RWPE2 (cell line): ENCODE measurements at places on chromosomes 16 and 17.
A peak's percentile ranks its signal among the peaks of the same experiment; 100 is the strongest.

DNA sequence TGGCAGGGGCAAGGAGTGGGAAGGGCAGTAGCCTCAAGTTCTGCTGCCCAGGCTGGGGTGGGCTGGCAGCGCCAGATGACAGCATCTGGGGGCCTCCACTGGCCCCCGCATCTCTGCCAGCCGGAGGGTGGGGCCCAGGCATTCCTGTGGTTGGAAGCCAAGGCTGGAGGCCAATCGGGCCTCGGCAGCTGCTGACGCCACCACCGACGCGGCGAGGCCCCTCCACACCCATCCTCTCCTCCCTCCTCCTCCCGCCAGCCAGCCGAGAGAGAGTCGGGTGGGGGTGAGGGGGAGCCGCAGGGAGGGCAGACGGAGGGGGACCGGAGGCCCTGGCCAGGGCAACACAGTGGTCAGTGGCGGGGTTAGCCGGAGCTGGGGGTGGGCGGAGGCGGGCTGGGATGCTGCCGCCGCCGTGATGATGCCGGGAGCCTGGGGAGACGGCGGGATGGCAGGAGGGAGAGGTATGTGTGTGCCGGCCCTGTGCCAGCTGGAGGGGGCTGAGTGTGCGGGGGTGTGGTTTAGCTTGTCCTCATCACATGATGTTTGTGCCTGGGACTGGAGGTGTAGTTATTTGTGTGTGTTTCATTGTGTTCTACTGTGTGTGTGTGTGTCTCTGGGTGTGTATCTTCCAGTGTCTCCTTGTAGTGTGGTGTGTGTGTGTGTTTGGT lies 36.6 kb downstream of the ARHGAP23 start:
- peaks cover 85% of the 10 kb centered on the region for H3K36me3 ChIP-seq
- H3K27me3 ChIP-seq: no peaks in the 10 kb centered on the region
- peak overlapping the region; percentile 71 for H3K27ac ChIP-seq
- DNase-seq: peak; percentile 90
- peaks cover 14% of the 10 kb centered on the region for H3K4me1 ChIP-seq

GRCh38 chr17:16477255-16477654 lies 14.7 kb downstream of the LRRC75A start:
- peaks cover 9% of the 10 kb centered on the region for H3K4me1 ChIP-seq
- H3K27ac ChIP-seq: peak overlapping the region; percentile 37
- H3K36me3 ChIP-seq: no peaks in the 10 kb centered on the region
- no peak overlapping the region for H3K4me3 ChIP-seq
- no peaks in the 10 kb centered on the region for H3K27me3 ChIP-seq
- no peak for DNase-seq

DNA sequence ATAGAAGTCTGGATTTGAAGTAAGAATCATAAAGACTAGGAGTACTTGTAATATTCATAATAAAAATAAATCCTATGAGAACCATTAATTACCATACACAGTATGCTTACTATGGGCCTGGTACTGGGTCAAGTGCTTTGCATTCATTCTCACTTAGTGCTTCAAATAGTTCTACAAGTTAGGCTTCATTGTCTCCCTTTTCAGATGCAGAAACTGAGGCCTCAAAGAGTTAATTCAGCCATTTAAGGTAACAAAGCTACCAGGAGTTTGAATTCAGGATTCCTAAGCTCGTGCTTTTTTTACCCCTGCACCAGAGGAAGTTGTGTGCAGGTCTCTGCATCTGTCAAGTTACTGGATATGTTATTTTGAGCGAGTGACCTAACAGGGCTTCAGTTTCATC lies 1098.4 kb upstream of the EEF2KMT start:
- no peaks in the 10 kb centered on the region for H3K27me3 ChIP-seq
- no peaks in the 10 kb centered on the region for H3K36me3 ChIP-seq
- H3K4me1 ChIP-seq: no peaks in the 10 kb centered on the region
- H3K27ac ChIP-seq: no peak overlapping the region

GRCh38 chr17:74336307-74336706 lies 10.3 kb downstream of the KIF19 start:
- DNase-seq: no peak
- no peak overlapping the region for H3K4me3 ChIP-seq
- no peaks in the 10 kb centered on the region for H3K36me3 ChIP-seq
- no peak overlapping the region for H3K27ac ChIP-seq
- no peaks in the 10 kb centered on the region for H3K4me1 ChIP-seq
- H3K27me3 ChIP-seq: no peaks in the 10 kb centered on the region

GRCh38 chr17:60792250-60792898 lies 114.7 kb downstream of the BCAS3 start:
- H3K4me1 ChIP-seq: no peaks in the 10 kb centered on the region
- H3K36me3 ChIP-seq: no peaks in the 10 kb centered on the region
- DNase-seq: no peak
- no peak overlapping the region for H3K4me3 ChIP-seq

- H3K36me3 ChIP-seq: no peaks in the 10 kb centered on the region
- H3K4me1 ChIP-seq: no peaks in the 10 kb centered on the region
- no peak for DNase-seq
- H3K27ac ChIP-seq: no peak overlapping the region
- no peak overlapping the region for H3K4me3 ChIP-seq
- H3K27me3 ChIP-seq: peaks cover 7% of the 10 kb centered on the region
These were observed 307.5 kb upstream of the SALL1 start for GRCh38 chr16:51458356-51459140.

- no peak overlapping the region for H3K27ac ChIP-seq
- H3K4me3 ChIP-seq: no peak overlapping the region
- peaks cover 89% of the 10 kb centered on the region for H3K36me3 ChIP-seq
These were observed 15.2 kb upstream of the ADGRG3 start for GRCh38 chr16:57652695-57653471.

DNA sequence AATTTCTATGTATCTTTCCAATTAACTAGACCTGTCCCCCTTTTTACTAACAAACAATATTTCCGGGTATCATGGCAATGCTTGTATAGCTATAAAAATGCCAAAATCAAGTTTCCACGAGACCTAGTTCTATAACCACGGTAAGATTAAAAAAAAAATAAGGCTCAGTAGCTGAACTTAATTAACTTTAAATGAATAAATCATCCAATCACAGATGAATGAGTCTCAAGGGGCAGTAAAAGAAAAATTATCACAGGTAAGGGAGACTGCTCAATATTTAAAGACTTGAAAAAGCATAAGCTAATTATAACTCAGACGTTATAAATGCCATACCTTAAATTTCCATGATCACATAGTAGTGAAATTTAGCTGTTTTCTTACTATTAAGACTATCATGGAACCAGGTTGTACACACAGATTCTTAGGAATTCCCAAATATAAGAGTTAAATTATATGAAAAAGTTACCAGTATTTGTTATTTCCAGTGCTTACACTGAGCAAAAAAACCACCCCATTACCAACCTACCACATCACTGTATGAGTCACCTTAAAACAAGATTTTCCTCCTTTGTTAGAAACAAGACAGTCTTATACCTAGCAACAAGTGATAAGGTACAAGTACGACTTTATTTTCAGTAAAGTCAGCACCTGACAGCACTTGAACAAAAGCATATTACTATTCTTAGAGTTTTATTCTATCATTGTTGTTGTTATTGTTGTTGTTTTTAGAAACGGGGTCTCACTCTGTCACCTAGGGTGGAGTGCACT lies 20.6 kb downstream of the SSH2 start:
- H3K4me1 ChIP-seq: peaks cover 8% of the 10 kb centered on the region
- no peaks in the 10 kb centered on the region for H3K27me3 ChIP-seq
- no peaks in the 10 kb centered on the region for H3K36me3 ChIP-seq
- no peak overlapping the region for H3K27ac ChIP-seq
- no peak overlapping the region for H3K4me3 ChIP-seq
- no peak for DNase-seq

DNA sequence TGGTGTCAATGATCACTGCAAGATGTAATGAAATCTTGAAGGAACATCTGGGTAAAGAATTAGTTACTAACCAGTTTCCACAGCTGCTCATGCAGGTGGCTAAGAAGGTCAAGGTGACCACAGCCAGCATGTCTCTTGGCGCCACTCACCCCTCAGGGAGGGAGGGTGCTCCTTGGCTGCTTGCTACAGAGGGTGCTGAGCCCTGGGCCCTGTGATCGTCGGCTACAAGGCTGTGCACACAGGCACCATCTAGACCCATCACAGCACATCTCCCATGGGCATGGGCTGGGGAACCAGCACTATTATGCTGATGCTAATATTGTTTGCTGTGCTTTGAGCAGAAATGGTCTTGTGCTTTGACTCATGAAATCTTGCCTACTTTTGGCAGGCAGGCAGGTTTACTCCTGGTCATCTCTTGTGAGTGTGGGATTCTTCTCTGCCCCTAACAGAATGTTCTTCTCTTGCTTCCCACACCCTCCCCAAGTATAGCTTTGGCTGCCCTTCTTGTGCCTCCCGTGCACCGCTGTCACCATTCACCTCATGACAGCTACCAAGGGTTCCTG lies 36.4 kb downstream of the TXNDC11 start:
- no peak overlapping the region for H3K4me3 ChIP-seq
- H3K27me3 ChIP-seq: no peaks in the 10 kb centered on the region
- H3K4me1 ChIP-seq: no peaks in the 10 kb centered on the region
- peaks cover 67% of the 10 kb centered on the region for H3K36me3 ChIP-seq
- no peak overlapping the region for H3K27ac ChIP-seq

- H3K4me1 ChIP-seq: peaks cover 8% of the 10 kb centered on the region
- H3K4me3 ChIP-seq: no peak overlapping the region
- no peaks in the 10 kb centered on the region for H3K27me3 ChIP-seq
These were observed 393.9 kb upstream of the SALL1 start for GRCh38 chr16:51544851-51545467.

DNA sequence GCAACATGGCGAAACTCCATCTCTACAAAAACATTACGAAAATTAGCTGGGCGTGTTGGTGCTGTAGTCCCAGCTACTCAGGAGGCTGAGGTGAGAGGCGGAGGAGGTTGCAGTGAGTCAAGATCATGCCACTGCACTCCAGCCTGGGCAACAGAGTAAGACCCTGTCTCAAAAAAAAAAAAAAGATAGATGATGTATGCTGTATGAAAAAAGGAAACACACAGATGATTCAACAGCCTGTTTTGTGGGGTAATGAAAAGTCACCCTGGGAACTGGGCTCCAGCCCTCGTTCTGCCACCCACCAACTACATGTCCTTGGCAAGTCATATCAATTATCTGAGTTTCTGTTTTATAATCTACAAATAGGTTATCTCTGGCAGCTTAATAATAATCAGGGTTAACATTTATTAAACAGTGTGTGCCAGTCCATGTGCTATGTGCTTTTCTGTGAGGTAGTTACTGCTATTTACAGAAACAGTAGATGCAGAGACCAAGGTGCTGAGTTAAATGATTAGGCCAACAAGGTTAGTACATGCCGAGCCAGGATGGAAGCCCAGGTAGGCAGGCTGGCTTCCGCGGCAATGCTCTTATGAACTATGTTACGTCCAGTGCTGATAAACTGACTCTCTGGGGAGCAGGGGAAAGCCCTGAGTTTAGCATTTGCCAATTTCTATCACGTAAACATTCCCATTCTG lies 1.1 kb downstream of the G6PC1 start:
- H3K27ac ChIP-seq: no peak overlapping the region
- H3K4me3 ChIP-seq: no peak overlapping the region
- H3K36me3 ChIP-seq: no peaks in the 10 kb centered on the region
- no peak for DNase-seq
- H3K4me1 ChIP-seq: no peaks in the 10 kb centered on the region

DNA sequence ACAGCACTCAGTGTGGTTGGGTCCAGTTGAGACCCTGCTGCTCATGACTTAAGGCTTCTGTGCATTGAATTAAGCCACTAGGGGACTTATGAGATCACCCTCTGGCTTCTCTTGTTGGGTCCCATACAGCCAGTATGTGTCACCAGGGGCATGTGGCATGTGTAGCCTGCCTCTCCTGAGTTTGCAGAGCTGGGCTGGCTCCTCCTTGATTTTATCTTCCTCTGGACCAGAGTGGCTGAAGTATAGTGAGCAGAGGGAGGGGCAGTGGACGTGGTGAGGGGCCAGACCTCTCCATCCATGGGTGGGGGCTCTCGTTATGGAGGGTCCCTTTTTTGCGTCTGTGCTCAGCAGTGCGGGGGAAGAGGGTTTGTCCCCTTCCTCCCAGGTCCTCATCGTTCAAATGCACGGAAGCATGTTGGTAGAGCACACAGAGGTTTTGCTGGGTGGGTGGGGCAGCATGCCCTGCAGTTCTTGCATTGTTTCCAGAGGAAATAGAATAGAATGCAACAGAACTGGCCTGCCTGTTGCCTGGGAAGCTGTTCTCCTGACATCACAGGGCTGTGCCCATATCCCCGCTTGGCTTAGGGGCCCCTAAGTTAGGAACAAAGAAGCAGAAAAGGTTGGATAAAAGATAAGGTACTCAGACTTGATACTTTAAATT lies 77.4 kb downstream of the SPECC1 start:
- H3K4me3 ChIP-seq: no peak overlapping the region
- H3K4me1 ChIP-seq: no peaks in the 10 kb centered on the region
- H3K27ac ChIP-seq: no peak overlapping the region

DNA sequence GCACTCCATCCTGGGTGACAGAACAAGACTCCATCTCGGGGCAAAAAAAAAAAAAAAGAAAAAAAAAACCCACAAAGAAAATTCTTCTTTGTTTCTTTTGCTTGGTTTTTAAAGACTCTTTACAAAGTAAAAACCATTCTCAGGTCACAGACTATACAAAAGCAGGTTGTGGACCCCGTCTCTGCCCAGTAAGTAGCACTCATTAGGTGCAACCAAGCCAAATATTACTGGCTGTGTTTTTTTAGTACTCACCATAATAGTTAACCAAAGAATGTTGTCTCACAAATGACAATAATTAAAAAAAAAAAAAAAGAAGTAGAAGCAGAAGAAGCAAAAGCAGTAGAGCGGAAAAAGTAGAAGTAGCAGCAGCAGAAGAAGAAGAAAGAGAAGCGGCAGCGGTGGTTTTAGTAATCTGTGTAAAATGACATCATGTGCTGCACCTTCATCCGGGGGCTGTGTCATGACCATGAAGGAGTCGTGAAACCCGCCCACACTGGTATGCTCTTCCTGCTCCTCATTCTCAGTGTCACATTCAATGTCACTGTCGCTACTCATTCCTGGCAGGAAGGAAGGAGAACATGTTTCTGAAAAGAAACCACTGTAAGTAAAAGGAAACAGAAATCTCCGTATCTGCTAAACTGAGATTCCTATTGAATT lies 105.4 kb downstream of the TRIM37 start:
- no peak overlapping the region for H3K4me3 ChIP-seq
- H3K27ac ChIP-seq: no peak overlapping the region
- no peaks in the 10 kb centered on the region for H3K27me3 ChIP-seq
- no peaks in the 10 kb centered on the region for H3K4me1 ChIP-seq
- H3K36me3 ChIP-seq: peaks cover 74% of the 10 kb centered on the region

- no peak overlapping the region for H3K4me3 ChIP-seq
- no peak for DNase-seq
- H3K27ac ChIP-seq: no peak overlapping the region
- H3K36me3 ChIP-seq: no peaks in the 10 kb centered on the region
- H3K27me3 ChIP-seq: no peaks in the 10 kb centered on the region
- H3K4me1 ChIP-seq: peaks cover 8% of the 10 kb centered on the region
These were observed 122.7 kb downstream of the RGS9 start for GRCh38 chr17:65259696-65260485.

DNA sequence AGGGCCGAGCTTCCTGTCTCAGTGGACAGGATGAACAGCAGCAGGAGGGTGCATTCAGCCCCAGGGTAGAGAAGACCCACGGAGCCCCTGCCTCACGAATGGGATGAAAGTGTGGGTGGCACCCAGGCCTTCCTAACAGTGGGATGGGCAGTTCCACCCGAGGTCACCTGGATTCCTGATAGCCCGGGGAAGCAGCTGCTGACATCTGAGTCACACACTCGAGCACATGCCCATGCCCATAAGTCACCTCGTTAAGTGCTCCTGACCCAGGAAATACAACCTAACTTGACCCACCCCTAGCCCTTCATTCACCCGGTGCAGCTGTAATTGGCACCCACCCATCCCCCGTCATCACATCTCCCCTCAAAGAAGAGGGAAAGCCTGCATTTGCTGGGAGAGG lies 85.3 kb upstream of the FOXF1 start:
- no peak overlapping the region for H3K27ac ChIP-seq
- DNase-seq: no peak
- no peaks in the 10 kb centered on the region for H3K36me3 ChIP-seq
- H3K27me3 ChIP-seq: peaks cover 9% of the 10 kb centered on the region
- no peaks in the 10 kb centered on the region for H3K4me1 ChIP-seq
